Stimulated activated CD4-positive, alpha-beta T cell treated with anti-CD3 and anti-CD28 coated beads, Interleukin-12 subunit alpha, Interleukin-12 subunit beta, amount 100 ng/mL, for 4 hours (primary cell): ENCODE measurements at places on chromosomes 6 and 20.

- no peak for DNase-seq
These were observed 35.3 kb upstream of the GFOD1 start for GRCh38 chr6:13522656-13523055.

DNA sequence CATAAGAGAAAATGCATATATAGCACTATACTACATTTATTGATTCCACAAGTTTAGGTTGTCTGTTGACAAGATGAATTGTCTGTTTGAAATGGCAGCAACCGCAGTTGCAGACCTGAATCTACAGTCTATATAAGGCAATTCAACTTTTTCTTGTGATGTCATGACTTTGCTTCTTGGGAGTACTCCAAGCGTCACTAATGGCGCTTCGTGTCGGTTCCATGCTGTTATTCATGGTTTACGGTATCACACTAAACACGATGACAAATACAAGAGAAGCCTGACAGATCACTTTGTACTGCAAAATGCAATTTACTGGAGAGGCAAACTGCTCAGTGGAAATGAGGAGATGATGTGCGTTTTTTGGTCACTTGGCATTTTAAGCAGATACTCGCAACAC is 280.3 kb upstream of the TCF21 start:
- no peak for DNase-seq

DNA sequence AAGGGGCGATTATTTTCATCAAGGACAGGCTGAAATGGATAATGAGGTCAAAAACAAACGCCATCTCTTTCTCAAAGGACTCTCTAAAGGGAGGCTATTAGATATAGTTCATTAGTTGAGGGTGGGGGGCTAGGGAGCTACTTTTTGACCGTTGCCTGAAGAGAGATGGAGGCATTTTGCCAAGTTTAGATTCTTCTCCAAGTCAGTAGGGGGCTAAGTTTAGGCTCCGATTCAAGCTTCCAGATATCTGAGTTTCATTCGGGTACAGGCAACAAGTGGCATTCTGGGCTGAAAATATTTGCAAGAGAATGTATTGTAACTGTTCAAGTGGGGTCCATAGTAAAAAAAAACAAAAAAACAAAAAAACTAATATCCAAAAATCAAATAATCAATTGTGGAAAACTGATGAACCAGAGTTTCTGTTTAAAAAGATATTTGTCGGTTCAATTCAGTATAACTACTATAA is 43.4 kb upstream of the PIM1 start:
- DNase-seq: no peak

GRCh38 chr6:100210137-100211117 is 216.4 kb upstream of the MCHR2 start:
- no peak for DNase-seq

DNA sequence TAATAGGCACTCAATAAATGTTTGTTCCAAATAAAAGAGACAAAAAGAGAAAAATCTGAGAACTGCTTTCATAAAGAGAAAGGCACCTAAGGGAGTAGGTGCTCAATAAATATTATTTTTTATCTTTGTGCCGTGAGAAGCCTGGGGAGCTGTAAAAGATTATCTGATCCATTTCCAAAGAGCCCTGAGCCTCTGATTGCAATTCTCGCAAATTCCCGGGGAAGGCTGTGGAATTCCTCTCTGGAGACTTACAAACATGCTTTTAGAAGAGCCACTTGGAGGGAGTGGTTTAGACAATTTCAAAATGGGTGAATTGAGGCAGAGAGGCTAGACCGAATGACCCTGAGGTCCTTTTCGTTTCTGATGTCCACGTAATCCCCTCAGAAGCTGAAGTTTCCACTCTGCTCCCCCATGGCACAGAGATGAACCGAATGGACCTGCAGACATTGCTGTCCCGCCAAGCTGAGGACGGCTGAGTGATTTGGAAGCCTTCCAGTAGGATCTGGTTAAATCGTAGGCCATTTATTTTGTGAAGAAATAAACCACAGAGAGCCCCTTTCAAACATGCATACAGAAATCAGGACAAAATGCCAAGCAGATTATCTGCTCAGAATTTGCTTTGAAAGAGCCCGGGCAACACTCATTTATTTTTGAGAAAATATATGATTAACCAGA is 77.8 kb downstream of the PKHD1 start:
- DNase-seq: no peak

DNA sequence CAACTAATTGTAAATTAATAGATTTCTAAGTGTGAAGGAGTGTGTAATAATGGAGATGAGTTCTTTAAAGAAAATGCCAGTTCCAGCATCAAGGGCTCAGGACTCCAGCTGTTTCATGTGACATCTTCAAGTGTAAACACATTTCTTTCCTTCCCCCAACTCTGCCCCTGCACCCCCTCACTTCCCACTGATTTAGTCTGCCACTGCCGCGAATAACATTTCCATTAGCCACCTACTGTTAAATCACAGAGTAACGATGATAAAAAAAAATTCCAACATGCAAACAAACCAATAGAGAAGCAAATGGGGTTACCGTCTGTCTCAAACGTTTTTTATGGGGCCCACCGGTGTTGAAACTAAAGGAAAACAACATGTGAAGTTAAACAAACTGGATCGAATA is 414.3 kb downstream of the SAMD5 start:
- DNase-seq: no peak

GRCh38 chr6:11711984-11712711 is 66.5 kb downstream of the ADTRP start:
- DNase-seq: no peak

GRCh38 chr6:37717836-37718251 is 20.2 kb upstream of the MDGA1 start:
- no peak for DNase-seq

GRCh38 chr20:5309971-5310370 is 6.8 kb downstream of the PROKR2 start:
- no peak for DNase-seq

DNA sequence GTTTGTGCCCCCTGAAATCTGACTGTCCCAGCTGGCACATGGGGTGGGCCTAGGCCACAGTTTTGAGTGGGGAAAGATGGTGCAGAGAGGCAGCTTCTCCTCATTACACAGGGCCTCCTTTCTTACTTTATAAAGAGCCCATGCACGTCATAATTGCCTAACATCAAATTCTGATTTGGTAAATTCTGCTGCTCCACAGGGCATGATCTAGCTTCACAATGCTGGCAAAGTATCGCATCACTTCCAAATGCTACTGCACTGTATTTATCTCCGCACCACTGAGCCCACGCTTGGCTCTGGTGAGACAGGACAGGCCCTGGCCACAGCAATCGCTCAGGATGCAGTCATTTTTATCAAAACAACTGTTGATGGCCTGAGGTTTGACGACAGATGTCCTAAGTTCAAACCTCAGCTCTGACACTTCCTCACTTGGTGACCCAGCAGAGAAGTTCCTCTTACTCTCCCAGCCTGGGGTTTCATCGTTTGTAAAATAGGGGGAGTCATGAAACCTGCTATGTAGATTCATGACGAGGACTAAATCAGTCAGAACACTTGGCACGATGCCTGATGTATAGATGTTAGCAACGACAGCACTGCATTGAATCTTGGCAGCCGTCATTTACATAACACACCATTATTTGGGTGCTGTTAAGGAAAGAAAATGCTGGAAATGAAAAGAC is 187.9 kb downstream of the TTLL2 start:
- no peak for DNase-seq

GRCh38 chr20:55446301-55446700 is 559.0 kb downstream of the CBLN4 start:
- DNase-seq: no peak

DNA sequence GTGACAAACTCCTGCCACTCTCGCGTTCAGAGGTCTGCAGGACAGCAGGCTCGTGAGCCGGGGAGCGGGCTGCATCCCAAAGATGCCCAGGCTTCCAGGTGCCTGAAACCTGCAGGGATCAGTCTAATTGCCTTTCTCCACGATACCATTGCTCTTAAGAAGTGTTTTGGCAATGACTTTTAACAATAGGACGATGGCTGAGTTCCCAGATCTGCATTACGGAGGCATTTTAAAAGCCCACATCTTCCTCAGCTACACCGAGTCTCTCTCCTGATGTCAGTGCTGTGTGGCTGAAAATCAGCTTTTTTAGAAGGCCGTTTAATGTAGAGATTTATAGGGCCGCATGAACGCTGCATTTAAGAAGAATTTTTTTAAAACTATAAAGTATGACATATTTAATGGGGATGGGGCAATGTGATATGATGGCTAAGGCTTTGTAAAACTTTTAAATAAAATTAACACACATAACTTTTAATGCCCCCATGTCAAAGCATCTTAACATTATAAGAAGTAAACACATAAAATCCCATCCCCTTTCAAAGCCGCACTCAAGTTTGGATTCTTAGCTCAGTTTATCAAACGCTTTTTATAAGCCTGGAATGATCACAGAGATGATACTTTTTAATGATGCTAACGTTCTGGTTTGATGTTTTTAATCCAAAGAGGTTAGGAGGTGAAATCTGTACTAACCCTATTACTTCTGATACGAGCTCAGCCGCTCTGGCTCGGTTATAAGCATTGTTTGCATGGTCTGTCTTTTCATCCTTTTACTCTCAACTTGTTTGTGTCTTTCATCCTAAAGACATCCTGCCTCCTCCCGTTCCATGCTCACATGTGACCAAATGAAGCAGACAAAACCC is 386.0 kb downstream of the SMOC2 start:
- DNase-seq: no peak

DNA sequence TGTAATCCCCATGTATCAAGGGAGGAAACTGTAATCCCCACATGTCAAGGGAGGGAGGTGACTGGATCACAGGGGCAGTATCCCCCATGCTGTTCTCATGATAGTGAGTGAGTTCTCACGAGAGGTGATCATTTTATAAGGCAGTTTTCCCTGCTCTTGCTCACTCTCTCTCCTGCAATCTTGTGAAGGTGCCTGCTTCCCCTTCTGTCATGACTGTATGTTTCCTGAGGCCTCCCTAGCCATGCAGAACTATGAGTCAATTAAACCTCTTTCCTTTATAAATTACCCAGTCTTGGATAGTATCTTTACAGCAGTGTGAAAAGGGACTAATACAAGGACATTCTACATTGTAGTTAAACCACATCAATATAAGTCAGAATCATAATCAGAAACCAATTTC is 112.4 kb downstream of the BTBD9 start:
- no peak for DNase-seq

GRCh38 chr6:34955442-34955841 is 66.4 kb downstream of the ANKS1A start:
- no peak for DNase-seq

GRCh38 chr20:7231303-7231702 is 463.8 kb downstream of the BMP2 start:
- DNase-seq: no peak

DNA sequence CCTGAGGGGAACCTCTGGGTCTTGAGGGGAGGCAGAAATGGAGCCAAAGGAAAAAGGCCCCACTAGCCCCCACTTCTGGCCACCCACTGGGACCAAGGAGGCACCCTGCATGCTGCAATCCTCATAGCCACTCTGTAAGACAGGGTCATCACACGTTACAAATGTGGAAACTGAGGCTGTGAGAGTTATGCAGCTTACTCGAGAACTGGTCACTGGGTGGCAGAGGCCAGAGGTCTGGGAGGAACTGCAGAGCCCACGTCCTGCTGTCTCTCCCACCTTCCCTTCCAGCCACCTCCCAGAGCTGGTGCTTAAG is 18.1 kb downstream of the LEMD2 start:
- DNase-seq: no peak

DNA sequence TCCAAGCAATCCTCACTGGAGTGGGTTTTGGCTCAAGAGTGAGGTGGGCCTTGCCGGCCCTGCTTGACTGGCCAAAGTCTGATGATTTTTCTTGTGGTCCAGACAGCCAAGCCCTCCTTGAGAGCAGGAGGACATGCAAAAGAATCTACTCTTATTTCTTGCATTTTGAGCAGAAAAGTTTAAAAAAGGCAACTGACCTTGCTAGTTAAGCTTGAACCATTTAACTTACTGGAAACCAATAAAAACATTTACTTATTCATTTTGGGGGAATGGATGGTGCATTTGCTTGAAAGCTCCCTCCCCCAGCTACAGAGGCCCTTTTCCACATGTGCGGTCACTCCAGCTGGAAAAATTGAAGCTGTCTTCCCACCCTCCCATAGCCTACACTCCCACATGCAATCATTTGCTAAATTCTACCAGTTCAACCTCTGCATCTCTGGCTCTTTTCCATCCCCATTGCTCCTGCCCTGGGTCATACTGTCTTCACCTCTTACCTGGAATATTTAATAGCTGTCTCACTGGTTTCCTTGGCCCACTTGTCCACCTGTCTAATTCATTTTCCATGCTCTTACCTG is 527.9 kb downstream of the DHX35 start:
- DNase-seq: no peak

- DNase-seq: no peak
These were observed 127.6 kb upstream of the DUSP22 start for GRCh38 chr6:164720-165119.

DNA sequence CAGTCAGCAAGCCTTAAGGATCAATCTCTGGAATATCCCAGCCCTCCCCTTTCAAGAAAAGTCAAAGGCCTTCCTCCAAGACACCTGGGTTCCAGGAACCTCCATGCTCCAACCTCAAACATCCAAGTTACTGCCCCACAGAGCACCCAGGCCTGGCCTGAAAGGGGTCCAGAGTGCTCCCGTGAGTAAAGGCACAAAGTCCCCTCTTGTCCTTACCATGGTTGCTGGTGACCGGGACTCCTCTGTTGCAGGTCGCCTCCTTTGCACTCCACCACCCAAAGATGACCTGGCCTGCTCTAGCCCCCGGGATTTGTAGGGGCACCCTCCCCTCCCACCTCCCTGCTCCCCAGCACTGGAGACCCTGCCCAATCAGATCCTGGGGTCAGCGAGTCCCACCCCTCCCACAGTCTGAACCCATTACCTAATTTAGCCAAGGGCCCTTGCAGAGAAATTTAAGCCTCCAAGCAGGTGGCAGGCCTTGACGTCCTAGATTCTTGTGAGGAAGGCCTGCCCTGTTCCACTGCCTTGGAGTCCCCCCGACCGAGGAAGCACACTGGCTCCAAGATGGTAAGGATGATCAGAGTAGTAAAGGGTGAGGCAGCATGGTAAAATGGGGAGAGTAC is at the start of gene TNNC2:
Gene TNNC2 (minus strand): TSS at position 283 of the 623 bp plus-strand sequence. CDS start 64 bp downstream, at position 219.
- DNase-seq: no peak
